ENCODE measurements at places on chromosomes 3 and 15.
A peak's percentile ranks its signal among the peaks of the same experiment; 100 is the strongest.

GRCh38 chr15:28100516-28101195 is 1.5 kb upstream of the OCA2 start:
- peak; percentile 9 for DNase-seq

DNA sequence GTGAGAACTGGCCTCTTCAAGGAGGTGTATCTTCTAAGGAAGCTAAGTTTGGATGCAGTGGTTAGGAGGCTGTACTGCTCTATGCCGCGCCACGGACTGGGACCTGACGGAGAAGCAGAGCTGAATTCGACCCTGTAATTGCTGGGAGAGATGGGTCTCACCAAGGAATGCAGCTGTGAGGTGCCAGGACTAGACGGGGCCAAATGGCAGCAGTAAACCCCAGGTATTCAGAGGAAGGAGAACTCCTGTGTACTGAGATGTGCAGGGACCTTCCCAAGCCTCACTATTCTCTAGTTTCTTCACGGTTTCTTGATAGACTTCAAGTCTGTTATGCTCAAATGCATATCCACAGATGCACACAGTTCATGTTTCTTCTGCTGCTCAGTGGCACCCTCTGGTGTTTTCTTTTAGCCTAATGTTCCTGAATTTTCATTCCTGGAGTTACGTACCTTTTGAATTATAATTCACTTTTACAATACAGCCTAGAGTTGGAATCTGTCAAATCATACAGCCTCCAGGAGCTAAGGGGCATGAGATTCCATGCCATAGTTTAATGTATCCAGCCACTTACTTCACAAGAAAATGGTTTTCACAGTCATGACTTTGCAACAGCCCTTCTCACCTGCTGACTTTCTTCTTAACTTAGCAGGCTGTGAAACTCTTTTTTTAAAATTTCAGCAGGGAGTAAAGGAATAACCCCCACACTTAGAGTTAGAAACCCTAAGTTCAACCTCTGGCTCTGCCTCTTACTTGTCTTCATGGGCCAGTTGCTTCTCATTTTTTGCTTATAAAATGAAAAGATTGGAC is 61.8 kb downstream of the GLDN start:
- peak; percentile 34 for DNase-seq

DNA sequence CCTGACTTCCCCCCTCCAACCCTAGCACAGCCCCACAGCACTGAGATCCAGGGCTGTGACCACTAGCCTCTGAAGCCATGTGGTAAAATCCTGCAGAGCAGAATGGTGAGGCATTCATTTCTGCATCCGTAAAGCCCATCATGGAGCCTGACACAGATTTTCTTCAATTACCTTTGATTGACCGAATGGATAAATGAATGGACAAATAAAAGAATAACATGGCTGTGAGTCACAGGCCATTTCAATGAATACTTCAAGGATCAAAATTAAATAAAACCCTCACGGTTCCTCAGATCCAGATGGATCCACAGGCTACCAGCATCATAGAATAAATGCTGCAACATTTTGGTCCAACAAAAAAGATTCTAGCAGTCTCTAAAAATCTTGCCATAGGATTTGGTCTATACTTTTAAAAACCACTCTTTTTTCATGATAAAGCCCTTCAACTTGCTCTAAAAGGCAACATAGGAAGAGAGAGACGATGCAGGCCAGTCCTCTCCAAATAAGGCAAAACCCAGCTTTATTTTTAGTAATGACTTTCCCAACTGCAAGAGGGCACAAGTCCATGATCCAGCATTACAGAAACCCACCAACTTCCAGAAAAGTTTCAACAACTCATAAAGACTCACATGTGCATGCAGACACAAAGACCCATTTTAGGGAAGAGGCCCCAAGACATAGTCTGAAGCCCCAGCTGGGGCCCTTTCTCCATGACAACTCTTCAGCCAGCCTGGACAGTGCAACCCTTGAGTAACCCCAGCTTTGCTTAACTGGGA is 52.4 kb upstream of the MRPS22 start:
- no peak for DNase-seq

- DNase-seq = no peak
These were observed 4.2 kb upstream of the TATDN2 start for GRCh38 chr3:10244009-10244408.

- DNase-seq = no peak
These were observed 92.7 kb downstream of the LRRC28 start for GRCh38 chr15:99343881-99344551.

All from lung (tissue), 17 donors.